ENCODE measurements at places on chromosomes 7 and 10.

DNA sequence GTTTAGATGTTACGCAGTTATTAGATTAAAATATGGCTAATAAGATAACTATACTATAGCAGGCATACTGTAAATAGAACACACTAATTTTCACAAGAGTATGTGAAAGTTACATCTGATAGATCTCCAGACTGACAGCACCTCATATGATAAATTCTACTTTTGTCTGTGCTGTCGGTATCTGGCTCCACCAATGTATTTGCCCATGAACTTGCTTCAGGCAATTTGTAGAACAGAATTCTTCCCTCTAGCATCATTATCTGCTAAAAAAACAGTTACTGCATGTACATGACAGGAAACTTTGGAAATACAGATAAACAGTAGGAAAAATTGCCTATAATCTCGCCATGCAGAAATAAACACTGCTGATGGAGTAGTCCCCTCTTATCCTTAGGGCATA is 137.7 kb downstream of the WNT2 start:
- DNase-seq: no peak

- DNase-seq: peak; percentile 70
Observed at GRCh38 chr7:322111-322671, 32.2 kb downstream of the FOXL3 start.

- DNase-seq: no peak
Observed at GRCh38 chr10:60429084-60429849, 39.6 kb upstream of the ANK3 start.

DNA sequence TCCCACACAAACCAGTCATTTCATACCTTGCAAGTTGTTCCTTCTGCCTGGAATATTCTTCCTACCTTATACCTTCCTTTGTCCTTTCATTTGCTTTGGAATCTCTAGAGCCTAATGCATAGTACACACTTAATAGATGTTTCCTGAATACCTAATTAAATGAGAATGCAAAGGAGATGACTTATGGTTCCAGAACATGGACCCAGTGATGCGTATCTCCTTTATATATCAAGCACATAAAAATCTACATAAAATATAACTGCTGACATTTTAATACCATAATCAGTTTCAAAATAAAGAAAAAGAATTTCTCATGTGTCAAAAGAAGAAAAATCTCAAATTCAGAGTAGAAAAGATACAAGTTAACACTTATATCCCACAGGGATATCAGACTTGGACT is 110.6 kb upstream of the ASAH2 start:
- DNase-seq: no peak

DNA sequence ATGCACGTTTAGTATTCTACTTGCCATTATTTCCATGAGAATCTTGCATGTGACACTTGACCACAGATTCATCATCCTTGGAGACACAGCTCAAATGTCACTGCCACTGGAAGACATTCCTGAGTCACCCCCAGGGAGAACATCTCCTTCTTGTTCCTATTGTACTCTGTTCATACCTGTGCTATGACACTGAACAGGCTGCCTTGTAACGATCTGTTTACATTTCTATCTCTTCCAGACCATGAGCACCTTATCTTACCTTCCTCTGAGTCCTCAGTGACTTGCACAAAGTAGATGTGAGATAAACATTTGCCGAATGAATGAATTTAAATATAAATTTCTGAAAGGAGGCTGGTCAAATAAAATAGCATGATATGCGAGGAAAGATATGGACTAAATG is 331.9 kb upstream of the LRRN3 start:
- no peak for DNase-seq

- no peak for DNase-seq
Observed at GRCh38 chr7:22826593-22826992, 3.9 kb upstream of the TOMM7 start.

DNA sequence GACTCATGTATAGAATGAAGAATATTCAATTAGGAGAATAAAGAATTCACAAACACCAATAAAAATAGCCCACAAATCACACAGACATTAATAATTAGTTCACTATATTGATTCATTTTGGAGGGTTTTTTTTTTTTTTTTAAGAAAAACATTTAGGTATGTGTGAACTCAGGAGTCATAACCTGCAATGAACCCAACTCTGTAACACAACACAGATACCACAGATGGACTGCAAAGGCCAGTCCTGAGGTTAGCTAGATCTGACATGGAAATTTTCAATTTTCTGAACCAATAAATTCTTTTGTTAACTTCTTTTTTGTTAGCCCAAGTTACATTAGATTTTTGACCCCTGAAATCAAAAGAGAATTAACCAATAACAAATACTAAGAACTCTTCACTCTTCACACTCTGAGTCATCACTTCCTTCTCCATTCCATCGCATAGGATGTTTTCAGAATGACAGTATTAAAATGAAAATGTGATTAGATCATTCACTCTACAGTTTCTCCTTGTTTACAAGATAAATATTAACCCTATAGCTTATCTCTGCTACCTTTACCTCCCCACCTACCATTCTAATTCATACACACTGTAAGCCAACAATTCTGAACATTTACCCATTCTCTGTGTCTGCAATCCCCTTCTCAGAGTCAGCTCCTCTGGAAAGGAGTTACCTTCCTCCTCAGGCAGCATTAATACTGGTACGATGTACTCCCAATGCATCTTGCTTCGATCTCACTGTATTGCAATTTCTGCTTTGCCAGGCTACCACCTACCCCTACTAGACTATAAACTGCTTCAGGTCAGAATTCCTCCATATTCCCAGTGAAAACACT is 141.5 kb downstream of the LRRN3 start:
- DNase-seq: no peak

- DNase-seq: peak; percentile 31
Observed at GRCh38 chr7:150631084-150631826, 930 bp downstream of the GIMAP6 start.

DNA sequence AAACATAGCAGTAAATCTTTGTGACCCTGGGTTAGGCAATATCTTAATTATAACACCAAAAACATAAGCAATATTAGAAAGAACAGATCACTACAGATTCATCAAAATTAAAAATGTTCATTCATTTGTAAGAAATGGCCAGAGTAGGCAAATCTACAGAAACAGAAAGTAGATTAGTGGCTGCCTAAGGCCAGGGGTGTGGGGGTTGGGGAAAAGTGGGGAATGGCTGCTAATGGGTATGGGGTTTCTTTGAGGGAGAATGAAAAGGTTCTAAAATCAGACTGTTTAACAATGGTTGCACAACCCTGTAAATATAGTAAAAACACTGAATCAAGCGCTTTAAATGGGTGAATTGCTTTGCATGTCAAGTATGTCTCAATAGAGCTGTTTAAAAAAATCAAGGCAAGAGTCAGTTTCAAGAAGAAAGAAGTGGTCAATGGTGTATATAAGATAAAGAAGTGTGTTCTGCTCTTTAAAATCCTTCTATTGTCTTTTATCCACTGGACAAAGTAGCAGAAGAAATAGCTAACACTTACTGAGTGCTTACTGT is 42.6 kb downstream of the CDK6 start:
- no peak for DNase-seq

DNA sequence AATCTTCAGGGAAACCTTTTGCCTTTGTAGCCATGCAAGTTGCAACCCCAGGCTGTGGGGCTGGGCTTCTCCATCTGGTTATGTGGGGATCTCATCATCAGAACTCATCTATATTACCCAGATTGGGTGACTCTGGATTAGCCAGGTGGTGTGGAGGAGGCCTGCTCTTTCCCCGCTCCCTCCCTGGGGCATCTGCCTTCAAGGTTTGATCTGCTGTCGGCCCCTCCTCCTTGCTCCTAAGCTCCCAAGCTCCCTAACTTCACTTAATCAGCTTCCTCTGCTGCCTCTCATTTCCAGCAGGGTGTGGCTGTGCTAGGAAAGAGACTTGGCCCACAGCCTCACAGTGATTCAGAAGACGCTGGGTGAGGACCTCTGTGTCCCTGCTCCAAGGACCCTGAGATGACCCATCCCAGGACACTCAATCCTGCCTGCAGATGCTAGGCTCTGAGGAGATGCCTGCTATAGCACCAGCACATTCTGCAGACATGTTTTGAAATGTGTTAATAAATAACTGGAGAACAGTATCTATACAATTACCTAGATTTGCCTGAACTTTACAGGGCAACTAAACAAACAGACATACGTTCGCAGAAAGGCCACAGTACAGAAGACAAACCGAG is 392.1 kb upstream of the PODXL start:
- DNase-seq: no peak

DNA sequence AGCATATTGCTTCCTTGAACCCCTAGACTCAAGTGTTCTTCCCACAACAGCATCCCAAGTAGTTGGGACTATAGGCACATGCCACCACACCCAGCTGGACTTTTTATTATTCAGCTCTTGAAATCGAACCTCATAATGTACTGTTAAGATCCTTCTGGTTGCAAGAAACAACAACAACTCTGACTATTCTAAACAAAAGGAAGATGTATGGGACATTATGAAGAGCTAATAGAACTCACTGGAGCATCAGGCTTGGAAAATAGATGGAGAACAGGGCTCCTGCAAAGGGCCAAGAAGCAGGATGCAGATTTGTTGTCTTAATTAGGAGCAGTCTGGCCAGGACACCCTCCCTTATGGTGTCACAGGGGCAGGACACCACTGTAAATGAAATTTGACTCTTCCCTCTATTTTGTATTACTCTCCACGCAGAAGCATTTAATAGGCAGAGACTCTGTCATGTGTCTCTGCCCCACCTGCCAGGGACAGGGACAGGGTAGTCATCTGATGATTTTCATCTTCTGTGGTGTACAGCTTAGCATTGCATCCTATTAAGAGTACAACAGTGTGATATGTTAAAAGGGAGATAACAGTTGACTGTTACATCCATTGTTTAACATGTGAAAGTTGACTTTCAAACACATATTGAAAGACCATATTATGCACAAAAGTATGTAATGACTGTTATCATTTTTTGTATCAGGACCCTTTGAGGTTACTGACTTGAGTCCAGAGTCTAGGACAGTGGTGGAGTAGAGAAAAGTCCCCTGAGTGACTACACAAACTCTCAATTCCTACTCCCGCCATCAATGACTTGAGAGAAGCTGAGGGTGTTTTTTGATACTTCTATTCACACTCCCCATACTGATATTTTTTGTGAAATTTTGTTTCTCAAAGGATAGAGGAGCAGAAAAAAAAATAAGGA is 157.3 kb downstream of the LRRC4 start:
- no peak for DNase-seq

DNA sequence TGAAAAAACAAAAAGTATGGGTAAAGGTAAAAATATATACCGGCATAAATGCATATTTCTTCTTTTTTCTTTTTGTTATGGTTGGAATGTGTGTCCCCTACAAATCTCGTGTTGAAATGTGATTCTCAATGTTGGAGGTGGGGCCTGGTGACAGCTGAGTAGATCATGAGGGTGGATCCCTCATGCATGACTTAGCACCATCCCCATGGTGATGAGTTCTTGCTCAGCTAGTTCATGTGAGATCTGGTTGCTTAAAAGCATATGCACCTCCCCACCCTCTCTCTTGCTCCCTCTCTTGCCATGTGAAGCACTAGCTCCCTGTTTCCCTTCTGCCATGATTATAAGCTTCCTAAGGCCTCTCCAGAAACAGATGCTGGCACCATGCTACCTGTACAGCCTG is 93.3 kb downstream of the HYCC1 start:
- no peak for DNase-seq

GRCh38 chr10:70885481-70885880 is 2.9 kb downstream of the PCBD1 start:
- DNase-seq: no peak

GRCh38 chr7:101817471-101818286 is at the start of gene CUX1:
Gene CUX1, plus strand, starts transcription at chr7:101817626. Its CDS starts 14 bp downstream, at chr7:101817640.
- DNase-seq: no peak

- DNase-seq: no peak
Observed at GRCh38 chr7:105454095-105454747, 65.5 kb upstream of the SRPK2 start.

Data from right hindlimb (tissue), 1 donor.